ENCODE measurements at places on chromosomes 2 and 18. TPM values are rescaled to one million over a fixed set of nuclear protein-coding genes. Genes with fewer than 3 reads are reported as not detected.

Gene GTF2A1L
- total RNA-seq = 0.47 TPM

Gene NLRC4
- 2.6 TPM for total RNA-seq

Gene ITPRIPL1
- 7.7 TPM for total RNA-seq

Gene NEURL3
- total RNA-seq = 9.0 TPM

Gene ALPP
- 0.09 TPM for total RNA-seq

Gene UNC50
- 46.1 TPM for total RNA-seq
